ENCODE measurements at places on chromosomes 2 and 18.

DNA sequence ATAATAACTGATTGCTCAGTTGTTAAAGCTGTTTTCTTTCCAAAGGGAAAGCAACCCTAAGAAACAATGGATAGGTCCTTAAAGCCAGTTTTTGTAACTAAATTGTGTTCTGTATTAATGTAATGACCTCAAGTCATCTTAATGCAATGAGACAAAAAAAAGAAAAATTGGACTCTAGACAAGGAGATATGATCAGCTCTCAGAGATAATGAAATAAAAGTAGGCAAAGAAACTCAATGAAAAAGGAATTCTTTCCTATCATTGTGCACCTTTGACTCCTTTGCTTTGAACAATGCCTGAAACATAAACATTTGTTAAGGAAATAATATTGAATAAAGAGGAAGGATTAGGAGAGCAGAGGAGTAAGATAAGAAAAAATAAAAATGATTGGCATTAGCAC lies 86.1 kb downstream of the RIT2 start:
- no peaks in the 10 kb centered on the region for H3K4me1 ChIP-seq
- H3K27me3 ChIP-seq: no peaks in the 10 kb centered on the region
- H3K4me3 ChIP-seq: no peak overlapping the region
- no peaks in the 10 kb centered on the region for H3K36me3 ChIP-seq
- no peak for DNase-seq

GRCh38 chr2:166104773-166105172 lies 23.0 kb downstream of the SCN1A start:
- H3K4me1 ChIP-seq: no peaks in the 10 kb centered on the region
- no peaks in the 10 kb centered on the region for H3K27me3 ChIP-seq
- DNase-seq: no peak
- H3K36me3 ChIP-seq: no peaks in the 10 kb centered on the region
- H3K4me3 ChIP-seq: no peak overlapping the region
- no peak overlapping the region for H3K27ac ChIP-seq

GRCh38 chr2:176080540-176081375 lies 3.0 kb downstream of the EVX2 start:
- peaks cover 50% of the 10 kb centered on the region for H3K27me3 ChIP-seq
- DNase-seq: no peak
- H3K27ac ChIP-seq: no peak overlapping the region
- peak overlapping the region; percentile 29 for H3K4me3 ChIP-seq
- no peaks in the 10 kb centered on the region for H3K36me3 ChIP-seq

DNA sequence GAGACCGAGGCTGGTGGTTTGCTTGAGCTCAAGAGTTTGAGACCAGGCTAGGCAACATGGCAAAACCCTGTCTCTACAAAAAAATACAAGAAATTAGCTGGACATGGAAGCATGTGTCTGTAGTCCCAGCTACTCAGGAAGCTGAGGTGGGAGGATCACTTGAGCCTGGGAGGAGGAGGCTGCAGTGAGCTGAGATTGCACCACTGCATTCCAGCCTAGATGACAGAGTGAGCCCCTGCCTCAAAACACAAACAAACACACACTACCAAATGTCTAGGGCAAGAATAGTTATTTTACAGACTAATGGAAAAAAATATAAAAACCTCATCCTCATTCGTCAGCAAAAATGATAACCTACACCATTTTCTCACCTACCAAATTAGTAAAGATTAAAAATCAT lies 15.3 kb downstream of the BUB1 start:
- H3K36me3 ChIP-seq: peaks cover 33% of the 10 kb centered on the region
- no peaks in the 10 kb centered on the region for H3K4me1 ChIP-seq
- no peaks in the 10 kb centered on the region for H3K27me3 ChIP-seq
- H3K4me3 ChIP-seq: no peak overlapping the region
- no peak overlapping the region for H3K27ac ChIP-seq
- no peak for DNase-seq

All from neuronal stem cell (in vitro differentiated cells).